ENCODE measurements at places on chromosomes 11 and 22. TPM values are rescaled to one million over a fixed set of nuclear protein-coding genes. Genes with fewer than 3 reads are reported as not detected.
A peak's percentile ranks its signal among the peaks of the same experiment; 100 is the strongest.

GRCh38 chr11:31813391-31814175, 2.5 kb upstream of the PAX6 start:
- peak; percentile 58 for DNase-seq

CASTOR1 gene
- total RNA-seq = 23.2 TPM

DNA sequence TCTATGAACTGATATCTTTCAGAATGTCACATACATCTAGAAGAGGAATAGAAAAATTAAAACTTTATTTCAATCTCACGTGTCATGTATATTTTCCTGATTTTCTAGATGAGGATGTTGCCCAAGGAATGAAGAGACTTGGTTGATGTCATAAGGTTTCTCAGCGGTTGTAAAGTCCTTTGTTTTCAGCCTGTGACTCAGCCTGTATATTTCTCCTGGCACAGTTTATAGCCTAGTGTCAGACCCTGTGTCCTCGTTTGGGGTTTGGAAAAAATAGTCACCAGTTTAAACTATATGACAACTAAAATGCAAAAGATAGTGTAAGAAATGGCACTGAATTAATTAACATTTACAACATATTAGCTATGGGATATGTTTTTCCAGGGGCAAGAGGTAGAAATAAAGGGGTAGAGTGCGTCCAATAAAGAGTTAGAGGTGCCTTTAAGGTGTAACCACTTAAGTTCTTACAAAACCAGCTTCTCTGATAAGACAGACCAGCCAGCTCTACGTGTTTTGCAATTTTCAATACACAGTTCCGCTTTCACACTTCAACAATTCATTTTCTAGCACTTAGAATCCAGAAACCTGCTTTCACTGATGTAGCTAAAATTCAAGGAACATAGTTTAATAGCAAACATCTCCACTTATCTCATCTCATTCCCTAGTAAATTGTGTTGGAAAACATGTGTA, 1432.6 kb upstream of the TENM4 start:
- no peak for DNase-seq

MMP1 gene
- total RNA-seq = not detected

GRCh38 chr22:23409976-23410375, 170.1 kb downstream of the IGLL1 start:
- DNase-seq = no peak

GRCh38 chr11:66365711-66366619, 5.6 kb downstream of the SLC29A2 start:
- DNase-seq = no peak

- peak; percentile 68 for DNase-seq
These were observed 16.6 kb downstream of the ARAP1 start for GRCh38 chr11:72735495-72736027.

CHRDL2 gene
- total RNA-seq = 0.16 TPM

GRCh38 chr11:67705264-67705663, 30.8 kb upstream of the ALDH3B2 start:
- no peak for DNase-seq

DNA sequence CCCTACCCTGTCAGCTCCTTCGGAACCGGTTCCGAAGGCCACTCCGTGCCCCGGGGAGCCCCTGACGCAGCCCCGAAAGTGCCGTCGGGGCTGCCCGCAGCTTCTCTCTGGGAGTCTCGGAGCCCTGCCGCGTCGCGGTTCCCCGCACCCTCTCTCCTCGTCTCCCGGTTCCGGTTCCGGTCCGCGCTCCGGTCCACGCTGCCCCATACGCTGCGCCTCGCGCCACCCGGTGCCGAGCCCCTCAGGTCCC, 618 bp downstream of the MTA2 start:
- no peak for DNase-seq
